ENCODE measurements at places on chromosomes 1 and 21.

GRCh38 chr1:76018045-76018444, 56.5 kb upstream of the ST6GALNAC3 start:
- DNase-seq: no peak

GRCh38 chr1:245687636-245688535, 533.1 kb downstream of the KIF26B start:
- DNase-seq: no peak

DNA sequence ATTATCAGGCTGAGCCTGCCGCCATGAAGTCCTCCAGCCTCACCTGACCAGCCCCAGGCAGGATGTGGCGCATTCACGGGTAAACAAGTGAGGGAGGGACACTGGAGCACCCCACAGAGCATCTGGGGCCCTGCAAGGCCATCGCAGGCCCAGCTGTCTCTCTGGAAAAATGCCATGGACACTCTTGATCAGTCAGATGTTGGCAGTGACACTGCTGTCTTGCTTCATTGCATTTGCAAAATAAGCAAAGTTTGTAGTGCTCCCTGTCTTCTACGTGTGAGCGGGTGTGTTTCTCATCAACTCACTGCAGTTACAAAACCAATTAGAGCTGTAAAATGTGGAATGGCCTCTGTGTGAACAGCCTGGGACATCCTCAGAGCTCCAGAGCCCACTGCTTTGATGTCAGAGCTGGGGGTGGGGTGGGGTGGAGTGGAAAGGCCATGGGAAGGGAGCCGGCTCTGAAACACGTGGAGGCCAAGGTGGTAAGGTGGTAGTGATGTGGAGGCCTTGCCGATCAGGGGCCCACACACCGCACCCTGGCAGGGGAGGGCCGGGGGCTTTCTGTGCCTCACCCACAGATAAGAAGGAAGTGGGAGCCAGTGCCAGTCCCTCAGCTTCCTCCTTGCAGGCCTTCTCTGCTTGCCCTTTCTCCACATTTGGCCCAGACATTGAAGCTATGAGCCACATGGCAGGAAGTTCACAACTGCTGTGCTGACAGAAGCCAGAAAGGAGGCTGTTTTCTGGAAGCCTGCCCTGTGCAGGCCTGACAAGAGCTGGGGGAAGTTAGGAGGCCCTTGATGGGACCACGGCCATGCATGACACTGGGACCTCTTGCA, 254.9 kb downstream of the RHOU start:
- no peak for DNase-seq

DNA sequence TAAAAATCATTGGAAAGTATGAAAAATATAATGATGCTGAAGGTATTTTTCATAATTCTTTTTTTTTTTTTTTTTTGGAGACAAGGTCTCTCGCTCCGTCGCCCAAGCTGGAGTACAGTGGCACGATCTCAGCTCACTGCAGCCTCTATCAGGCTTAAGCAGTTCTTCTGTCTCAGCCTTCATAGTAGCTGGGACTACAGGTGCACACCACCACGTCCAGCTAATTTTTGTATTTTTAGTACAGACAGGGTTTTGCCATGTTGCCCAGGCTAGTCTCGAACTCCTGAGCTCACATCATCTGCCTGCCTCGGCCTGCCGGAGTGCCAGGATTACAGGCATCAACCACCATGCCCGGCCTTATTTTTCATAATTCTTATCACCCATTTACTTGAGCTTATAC, 13.3 kb downstream of the SMAP2 start:
- DNase-seq: no peak

DNA sequence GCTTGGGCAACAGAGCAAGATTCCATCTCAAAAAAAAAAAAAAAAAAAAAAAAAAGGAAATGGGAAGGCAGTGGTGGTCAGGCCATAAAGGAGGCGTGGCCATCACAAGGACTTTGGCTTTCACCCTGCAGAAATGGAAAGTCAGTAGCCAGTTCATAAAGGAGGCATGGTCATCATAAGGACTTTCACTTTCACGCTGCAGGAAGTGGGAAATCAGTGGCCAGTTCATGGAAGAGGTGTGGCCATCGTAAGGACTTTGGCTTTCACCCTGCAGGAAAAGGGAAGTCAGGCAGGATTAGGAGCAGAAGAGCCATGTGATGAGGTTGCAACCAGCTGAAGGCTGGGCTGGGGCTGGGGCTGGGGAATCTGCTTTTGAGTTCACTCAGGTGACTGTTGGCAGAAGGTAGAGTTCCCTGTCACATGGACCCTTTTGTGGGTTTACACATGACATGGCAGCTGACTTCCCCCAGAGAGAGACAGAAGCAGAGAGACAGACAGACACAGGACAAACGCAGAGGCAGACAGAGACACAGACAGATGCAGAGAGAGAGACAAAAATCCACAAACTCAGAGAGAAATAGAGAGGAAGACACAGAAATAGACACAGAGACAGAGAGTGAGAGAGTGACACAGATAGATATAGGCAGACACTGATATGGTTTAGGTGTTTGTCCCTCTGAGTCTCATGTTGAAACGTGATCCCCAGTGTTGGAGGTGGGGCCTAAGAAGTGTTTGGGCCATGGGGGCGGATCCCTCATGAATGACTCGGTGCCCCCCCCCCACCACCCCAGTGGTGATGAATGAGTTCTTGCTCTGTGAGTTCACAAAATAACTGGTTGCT, 263.9 kb upstream of the KAZN start:
- peak; percentile 10 for DNase-seq

- no peak for DNase-seq
Measured at GRCh38 chr1:205318231-205318991, 3.1 kb downstream of the NUAK2 start.

- peak; percentile 38 for DNase-seq
Measured at GRCh38 chr1:32992489-32993323, 28.1 kb upstream of the RNF19B start.

- peak; percentile 65 for DNase-seq
Measured at GRCh38 chr21:26070822-26071425, 99.6 kb downstream of the APP start.

DNA sequence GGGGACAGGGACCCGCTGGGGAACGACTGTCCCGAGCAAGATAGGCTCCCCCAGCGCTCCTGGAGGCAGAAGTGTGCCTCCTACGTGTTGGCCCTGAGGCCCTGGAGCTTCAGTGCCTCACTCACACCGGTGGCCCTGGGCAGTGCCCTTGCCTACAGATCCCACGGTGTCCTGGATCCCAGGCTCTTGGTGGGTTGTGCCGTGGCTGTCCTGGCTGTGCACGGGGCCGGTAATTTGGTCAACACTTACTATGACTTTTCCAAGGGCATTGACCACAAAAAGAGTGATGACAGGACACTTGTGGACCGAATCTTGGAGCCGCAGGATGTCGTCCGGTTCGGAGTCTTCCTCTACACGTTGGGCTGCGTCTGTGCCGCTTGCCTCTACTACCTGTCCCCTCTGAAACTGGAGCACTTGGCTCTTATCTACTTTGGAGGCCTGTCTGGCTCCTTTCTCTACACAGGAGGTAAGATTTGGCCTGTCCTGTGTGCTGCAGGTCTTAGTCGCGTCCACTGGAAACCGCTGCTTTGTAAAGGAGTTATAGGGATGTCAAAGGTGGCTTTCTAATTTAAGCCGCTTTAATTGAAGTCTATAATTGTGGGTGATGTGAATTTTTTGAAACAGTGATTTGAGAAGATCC, 717 bp downstream of the UBIAD1 start:
- no peak for DNase-seq

DNA sequence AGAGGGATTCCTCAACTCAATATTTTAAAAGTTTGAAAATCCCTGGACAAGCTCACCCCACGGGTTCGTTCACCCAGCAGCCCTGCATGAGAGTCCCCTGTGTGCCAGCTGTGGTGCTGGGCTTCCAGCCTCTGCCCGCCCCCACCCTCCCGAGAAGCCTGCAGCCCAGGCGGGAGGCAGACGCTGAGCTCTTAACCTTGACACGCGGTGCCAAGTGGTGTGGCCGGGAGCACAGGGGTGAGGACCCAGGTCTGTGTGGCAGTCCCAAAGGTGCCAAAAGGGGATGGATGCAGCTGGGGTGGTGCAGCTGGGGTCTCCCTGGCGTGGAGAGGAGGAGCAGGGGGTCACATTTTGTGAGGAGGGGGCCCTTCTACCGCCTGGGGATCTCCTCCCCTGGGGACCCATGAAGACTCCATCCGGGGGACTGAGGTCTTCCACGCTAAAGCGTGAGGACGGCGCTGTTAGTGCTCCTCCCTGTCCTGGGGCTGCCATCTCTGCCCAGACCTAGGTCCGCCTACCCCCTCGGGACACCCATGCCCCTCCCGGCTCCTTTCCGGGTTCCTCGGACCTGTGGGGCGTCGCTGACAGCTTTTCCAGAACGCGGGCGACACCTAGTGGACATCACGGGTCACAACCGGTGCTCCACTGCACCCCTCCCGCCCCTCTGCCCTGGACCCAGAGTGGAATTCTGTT, 12.9 kb downstream of the PLA2G2F start:
- DNase-seq: peak; percentile 88

GRCh38 chr1:23597635-23598388, 38.5 kb upstream of the ID3 start:
- no peak for DNase-seq

GRCh38 chr1:229238674-229239415, 32.1 kb upstream of the RAB4A start:
- no peak for DNase-seq

DNA sequence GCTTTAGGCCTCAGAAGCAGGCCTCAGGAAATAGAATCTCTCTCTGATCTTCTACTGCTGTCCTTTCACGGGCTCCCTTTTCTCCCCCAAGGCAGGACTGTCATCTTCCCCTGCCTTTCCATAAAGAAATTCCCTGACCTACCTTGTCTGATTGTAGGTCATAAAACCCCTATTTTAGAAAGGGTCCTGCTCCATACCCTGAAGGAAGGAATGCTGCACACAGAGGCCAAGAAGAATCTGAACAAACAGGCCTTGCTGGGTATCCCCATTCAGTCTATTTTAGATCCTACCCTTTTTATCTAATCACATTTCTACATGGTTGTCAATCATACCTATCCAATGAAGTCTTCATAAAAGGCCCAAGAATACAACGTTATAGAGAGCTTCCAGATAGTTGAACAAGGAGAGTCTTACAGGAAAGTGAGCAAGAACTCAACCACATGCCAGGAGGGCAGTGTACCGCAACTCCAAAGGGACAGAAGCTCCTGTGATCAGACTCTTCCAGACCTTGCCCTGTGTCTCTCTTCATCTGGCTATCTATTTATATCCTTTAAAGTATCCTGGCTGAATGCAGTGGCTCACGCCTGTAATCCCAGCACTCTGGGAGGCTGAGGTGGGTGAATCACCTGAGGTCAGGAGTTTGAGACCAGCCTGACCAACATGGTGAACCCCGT, 93.1 kb downstream of the SLC16A1 start:
- no peak for DNase-seq

- no peak for DNase-seq
Measured at GRCh38 chr1:244863491-244864252, 671 bp downstream of the HNRNPU start.

- peak; percentile 60 for DNase-seq
Measured at GRCh38 chr1:150973836-150974579, 627 bp downstream of the CERS2 start.

- peak; percentile 33 for DNase-seq
Measured at GRCh38 chr21:31335957-31336738, 7.9 kb downstream of the TIAM1 start.

DNA sequence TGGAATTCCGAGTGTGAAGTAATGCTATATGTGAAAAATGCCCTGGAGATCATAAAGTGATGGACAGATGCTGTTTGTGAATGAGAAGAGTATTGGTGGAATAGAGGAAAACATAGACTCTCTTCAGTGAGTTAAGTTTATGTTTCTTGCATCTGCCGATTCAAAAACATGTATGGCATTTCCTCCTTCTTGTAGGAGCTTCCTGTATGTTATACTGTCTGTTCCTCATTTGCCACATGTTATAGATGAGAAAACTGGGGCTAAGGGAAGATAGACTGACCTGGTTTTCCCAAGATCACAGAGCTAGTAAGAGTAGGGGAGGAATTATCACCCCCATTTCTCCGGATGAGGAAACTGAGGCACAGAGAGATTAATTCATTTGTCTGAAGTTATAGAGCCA, 41.1 kb upstream of the IL20 start:
- no peak for DNase-seq

GRCh38 chr1:165637427-165637826, 6.4 kb downstream of the MGST3 start:
- no peak for DNase-seq

DNA sequence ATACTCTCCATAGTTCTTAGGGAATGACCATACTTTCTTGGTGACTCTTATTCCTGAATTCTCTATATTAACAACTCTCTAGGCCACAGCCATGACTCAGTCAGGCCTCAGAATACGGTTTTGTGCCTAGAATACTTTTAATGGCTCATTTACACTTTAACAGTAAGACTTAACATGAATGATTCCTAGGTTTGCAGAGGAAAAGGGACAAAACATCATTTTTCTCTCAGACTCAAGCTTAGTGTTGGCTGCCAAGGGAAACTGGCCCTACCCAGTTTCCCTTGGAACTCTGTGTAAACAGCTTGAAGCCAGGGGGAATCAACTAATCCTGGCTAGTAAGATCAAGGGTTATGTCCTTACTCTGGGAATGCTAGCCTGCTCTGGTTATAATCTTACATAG, 164.9 kb upstream of the PKN2 start:
- DNase-seq: no peak
